ENCODE measurements at places on chromosomes 3 and 15. TPM values are rescaled to one million over a fixed set of nuclear protein-coding genes. Genes with fewer than 3 reads are reported as not detected.
A peak's percentile ranks its signal among the peaks of the same experiment; 100 is the strongest.

Gene FAM81A
- 0.58 TPM for total RNA-seq

DNA sequence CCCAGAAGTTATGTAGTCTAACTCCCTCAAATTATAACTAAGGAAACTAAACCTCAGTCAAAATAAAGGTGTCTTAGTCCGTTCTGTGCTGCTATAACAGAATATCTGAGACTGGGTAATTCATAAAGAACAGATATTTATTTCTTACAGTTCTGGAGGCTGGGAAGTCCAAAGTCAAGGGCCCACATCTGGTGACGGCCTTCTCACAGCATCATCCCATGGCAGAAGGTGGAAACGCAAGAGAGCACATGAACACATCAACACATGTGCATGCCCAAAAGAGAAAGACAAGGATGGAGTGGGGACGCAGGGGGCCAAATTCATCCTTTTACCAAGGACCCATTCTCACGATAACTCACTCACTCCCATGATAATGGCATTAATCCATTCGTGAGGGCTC is 73.1 kb downstream of the PCOLCE2 start:
- no peak for DNase-seq

Gene BFSP2
- total RNA-seq, result not detected

DNA sequence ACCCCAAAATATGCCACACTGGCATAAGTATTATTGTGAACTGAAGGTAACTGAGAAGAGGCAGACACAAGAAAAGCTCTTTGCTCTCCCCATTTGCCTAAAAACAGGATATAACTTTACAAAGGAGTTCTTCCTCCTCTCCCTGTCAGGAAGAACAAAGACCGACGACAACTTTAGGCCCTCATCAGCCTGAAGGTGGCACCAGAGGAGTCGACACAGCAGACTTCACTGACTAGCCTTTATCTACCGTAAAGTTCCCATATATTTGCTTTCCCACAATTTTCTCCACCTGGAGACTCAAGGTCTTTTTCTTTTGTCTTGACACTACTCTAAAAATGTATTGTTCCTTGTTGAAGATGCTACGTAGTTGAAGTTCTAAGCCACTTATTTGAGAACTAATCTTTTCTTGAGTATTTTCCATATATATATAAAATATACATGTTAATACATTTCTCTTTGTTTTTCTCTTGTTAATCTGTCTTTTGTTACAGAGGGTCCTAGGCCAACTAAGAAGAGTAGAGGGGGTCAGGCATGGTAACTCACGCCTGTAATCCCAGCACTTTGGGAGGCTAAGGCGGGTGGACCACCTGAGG is 16.2 kb upstream of the XIRP1 start:
- DNase-seq, result no peak

DNA sequence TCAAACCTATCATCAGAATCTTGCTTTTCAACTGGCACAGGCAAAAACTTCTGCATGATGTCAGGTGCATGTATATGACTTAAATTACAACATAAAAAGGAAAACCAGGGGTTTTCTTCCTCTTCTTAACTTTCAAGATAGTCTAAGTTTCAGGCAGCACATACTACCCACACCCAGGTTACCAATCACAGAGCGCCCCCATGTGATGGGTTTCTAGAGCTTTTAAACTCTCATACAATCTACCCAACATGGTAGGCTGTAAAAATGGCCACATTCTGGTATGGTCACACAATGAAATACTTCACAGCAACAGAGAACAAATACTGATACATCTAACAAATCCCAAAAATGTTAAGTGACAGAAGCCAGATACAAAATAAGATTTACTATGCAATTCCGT is 7.4 kb downstream of the MESD start:
- no peak for DNase-seq

DNA sequence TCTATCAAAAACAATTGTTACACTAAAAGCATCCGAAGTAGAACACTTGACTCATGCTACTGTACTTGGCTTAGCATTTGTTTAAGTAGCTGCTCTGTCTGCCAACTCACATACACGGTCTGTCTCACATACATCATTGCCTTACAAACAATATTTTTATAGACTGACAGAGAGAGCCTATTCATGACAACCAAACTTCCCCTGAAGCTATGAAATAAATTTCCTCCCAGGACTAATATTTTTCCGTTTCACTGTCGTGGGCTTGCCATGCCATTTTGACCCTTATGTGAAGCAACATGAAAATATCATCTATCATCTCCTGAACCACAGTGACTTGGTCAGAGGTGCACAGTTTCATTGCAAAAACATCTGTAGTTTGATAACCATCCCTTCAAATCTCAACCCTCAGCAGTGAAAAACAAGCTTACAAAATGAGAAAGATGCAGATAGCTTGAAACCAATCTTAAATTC is 66.5 kb upstream of the PYGO1 start:
- no peak for DNase-seq

Gene GABRB3
- total RNA-seq, result 23.2 TPM

Gene FEZF2
- not detected for total RNA-seq

GRCh38 chr3:135784557-135784956 is 181.0 kb upstream of the PPP2R3A start:
- no peak for DNase-seq

- DNase-seq, result no peak
These were observed 51.6 kb downstream of the ATP10A start for GRCh38 chr15:25811481-25811906.

GRCh38 chr15:38553071-38553470 is 11.5 kb downstream of the RASGRP1 start:
- no peak for DNase-seq

Gene CLDN16
- 0.31 TPM for total RNA-seq

GRCh38 chr3:144843099-144843498 is 871.5 kb downstream of the DIPK2A start:
- no peak for DNase-seq

Gene TUSC7
- total RNA-seq, result not detected

- DNase-seq, result no peak
These were observed 65.1 kb downstream of the EPHB1 start for GRCh38 chr3:134860141-134860540.

DNA sequence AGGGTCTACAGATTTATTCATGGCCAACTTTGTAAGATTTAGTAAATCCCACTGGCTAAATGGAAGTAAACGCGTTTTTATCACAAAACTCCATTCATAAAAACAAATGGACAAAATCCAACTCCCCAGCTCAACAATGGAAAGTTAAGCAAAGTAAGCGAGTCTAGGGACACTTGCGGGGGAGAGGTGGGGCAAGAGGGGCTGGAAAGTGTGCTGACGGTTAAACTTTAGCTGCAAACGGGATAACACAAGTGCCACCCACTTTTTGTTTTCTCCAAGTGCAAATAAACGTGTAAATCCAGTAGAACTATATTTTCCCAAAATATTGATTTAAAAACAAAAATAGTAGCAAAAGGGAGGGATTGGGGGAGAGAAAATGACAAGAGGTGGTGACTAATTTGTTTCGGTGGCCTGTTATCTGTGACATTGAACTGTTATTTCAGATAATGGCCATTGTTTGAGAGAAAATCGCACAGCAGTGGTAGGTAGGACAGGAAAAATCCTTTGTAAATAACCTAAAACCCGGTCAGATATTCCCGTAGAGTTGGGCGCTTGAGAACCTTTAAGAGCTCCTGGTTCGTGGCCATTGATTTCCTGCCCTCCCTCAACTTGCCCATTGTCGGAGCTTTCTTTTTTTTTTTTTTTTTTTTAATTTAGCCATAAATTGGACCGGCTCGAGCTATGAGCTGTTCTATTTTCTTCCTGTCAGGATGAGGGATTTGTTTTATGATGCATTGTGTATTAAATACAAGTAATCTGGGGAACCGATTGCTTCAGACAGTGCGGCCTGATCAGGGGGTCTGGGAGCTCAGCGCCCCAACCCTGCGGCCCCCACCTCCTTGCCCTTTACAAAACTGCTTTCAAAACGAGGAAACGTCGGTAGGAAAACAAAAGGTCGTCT is 514.8 kb downstream of the MECOM start:
- DNase-seq, result no peak

Gene CLPX
- total RNA-seq, result 52.1 TPM

Gene TP63
- total RNA-seq, result 1.6 TPM

GRCh38 chr15:101434032-101434920 is 55.2 kb downstream of the PCSK6 start:
- no peak for DNase-seq

Gene MORF4L1
- 447 TPM for total RNA-seq

- DNase-seq, result no peak
These were observed 168.8 kb downstream of the POLR2M start for GRCh38 chr15:57875347-57875746.

DNA sequence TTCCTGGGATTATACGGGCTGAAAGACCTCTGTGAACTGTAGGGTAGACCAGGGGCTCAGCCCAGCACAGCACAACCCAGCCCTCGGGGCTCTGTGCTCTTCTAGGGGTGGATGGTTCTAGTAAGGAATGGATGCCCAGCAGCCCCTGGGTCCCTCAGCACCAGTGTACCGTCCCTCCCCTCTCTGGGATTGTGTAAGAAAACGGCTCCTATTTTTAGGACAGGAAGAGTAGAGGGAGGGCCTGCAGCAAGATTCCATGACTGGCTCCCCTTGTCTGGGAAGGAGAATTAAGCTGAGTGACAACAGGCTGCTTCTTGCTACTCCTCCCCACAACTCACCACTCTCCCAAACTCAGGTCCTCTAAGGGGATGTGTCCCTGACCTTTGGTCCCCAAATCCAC is 270.8 kb upstream of the TOPAZ1 start:
- no peak for DNase-seq

Gene CGGBP1
- total RNA-seq, result 96.3 TPM

DNA sequence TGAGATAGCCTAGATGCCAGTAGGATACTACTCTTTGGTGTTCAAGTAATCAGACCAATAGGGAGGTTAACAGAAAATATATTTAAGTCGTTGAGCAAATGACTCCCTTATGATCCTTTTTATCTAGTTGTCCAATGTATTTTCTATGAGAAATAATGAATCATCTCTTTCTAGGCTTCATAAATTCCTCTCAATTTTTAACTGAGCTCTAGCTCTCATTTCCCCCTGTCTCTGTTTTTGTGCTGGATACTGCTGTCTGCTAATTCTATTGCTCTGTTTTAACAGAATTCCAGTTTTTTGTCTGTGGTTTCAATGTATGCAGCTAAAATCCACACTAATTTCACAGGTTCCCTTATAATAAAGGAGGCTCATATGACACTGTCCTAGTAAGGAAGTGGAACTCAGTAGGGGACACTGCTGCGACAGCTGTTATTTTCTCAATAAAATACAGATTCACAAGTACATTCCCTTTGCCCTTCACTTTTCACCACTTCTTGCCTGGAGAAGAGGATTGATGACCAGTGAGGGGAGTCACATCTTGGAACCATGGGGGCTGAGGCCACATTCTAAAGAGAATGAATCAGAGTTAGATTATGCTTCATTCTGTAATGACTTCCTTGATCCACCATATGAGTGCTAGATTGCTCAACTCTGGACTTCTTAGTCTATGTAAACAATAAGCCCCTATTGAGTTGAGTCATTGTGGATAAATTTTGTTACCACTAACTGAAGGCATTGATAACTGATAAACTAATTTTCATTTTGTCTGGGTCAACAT is 558.7 kb upstream of the KCNMB2 start:
- DNase-seq, result no peak

DNA sequence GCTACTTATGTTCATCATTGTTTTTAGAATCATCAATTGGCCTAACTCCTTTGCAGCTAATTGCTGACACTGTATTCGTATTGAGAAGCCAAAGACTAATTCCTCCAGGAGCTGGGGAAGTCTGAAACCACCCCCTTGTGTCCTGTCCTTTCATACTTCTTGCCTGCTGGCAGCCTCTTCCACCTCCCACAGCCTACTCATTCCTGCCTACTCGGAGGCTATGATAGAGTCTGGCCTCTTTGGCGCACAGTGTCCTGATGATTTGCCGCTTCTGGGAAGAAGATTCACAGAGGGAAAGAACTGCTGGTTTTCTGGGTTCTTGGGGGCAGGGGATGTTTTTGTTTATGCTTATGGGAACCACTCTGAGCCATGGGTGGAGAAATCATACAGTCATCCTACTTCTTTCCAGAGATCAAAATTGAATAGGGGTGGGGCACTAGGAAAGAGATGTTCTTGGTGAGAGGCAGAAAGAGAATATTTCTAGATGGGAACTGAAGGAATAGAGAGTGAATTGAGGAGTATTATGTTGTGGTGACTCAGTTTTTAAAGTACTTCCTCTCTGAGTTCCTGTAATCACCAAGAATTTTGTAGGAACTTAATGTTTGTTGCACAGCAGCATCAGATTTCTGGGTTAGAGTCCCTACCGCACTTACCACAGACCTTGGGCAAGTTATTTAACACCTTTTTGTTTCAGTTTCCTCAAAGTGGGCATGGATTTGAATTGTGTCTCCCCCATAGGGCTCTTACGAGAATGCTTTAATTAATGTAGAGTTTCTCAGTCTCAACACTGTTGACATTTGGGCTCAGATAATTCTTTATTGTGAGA is 22.1 kb upstream of the SCAANT1 start:
- DNase-seq, result no peak

GRCh38 chr3:53842436-53843194 is 3.6 kb downstream of the CHDH start:
- DNase-seq, result peak; percentile 46

DNA sequence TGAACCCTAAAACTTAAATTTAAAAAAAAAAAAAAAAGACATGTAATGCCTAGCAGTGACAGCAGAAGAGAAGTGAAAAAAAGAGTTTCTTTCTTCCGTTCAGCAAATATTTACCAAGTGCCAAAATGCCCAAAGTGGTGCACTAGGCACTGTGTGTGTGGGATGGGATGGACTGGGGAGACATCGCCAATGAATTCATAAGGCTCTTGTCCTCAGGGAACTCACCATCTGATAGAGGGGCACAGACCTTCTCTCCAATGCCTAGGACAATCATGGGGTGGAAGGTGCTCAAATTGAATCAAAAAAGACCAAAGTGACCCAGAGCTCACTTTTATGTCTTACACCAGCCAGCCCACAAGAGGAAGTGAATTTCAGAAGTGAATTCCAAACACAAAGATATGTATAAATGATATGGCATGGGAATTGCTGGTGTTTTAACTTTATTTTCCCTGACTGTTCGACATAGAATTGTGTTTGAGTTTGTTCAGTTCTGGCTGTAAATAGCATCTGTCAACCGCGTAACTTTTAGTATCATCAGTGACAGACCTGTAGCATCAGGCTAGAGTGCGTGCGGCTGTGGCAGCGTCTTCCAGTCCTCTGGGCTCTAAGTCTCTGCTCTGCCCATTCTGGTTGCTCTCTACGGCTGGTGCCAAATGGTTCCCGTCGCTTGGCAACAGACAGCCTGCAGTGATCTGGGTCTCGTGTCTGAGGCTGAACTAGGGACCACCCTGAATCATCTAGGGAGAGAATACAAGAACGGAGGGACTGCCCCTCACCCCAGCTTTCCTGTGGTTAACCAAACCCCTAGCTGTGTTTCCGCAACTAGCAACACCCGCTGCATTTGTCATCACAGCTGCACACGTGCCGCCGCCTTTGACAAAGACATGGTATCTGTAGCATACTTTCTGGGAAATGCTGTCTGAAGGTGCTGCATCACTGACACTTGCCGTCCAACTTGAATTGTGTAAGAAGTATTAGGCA is 154.0 kb upstream of the THBS1 start:
- DNase-seq, result no peak

- no peak for DNase-seq
These were observed 24.9 kb upstream of the PLXNA1 start for GRCh38 chr3:126957776-126958637.

Data from progenitor cell of endocrine pancreas (in vitro differentiated cells).